ENCODE measurements at places on chromosomes 3 and 15.

- no peak for DNase-seq
Observed at GRCh38 chr15:73681063-73681462, 3.1 kb upstream of the CD276 start.

GRCh38 chr15:66622591-66623022 lies 56.8 kb upstream of the LCTL start:
- DNase-seq: no peak

DNA sequence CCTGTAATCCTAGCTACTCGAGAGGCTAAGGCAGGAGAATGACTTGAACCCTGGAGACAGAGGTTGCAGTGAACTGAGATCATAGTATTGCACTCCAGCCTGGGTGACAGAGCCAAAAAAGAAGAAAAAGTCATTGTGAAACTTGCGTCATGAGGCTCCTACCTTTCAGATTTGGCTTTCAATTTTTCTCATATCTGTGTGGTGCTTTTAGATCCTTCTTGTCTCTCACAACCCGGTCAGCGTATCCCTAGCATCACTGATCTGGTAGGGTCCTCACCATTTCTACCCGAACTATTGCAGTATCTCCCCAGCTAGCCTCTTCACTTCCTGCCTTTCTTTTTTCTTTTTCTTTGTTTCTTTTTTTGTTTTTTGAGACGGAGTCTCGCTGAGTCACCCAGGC lies 21.6 kb upstream of the GCNT3 start:
- DNase-seq: no peak

DNA sequence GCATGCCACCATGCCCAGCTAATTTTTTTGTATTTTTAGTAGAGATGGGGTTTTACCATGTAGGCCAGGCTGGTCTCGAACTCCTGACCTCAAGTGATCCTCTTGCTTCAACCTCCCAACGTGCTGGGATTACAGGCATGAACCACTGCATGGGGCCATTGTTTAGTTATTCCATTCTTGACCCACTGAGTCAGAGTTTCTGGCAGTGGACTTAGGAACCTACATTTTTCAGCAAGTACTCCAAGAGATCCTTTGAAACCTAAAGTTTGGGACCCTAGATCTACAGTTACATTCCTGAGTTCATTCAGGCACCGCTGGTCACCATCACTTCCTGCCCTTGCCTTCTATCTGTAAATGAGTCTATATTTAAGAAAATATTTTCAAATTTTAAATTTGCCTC lies 1.4 kb upstream of the TNFSF10 start:
- DNase-seq: no peak

DNA sequence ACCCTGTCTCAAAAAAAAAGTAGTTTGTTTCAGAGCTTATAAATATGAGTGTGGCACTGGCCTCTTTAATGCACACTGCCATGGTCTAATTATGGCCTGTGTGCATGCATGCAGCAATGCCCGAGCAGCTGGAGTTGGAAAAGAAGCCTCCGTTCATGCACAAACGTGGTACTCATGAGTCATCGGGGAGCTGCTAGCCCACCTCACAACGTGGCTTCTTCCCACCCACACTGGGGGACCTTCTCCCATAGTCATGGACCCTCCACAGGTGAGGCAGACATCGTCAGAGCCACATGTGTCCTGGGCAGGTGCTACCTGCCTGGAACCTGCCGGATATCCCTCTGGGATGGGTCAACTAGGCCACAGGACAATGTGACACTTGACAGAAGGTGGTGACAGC lies 66.7 kb downstream of the ATP10A start:
- DNase-seq: no peak

DNA sequence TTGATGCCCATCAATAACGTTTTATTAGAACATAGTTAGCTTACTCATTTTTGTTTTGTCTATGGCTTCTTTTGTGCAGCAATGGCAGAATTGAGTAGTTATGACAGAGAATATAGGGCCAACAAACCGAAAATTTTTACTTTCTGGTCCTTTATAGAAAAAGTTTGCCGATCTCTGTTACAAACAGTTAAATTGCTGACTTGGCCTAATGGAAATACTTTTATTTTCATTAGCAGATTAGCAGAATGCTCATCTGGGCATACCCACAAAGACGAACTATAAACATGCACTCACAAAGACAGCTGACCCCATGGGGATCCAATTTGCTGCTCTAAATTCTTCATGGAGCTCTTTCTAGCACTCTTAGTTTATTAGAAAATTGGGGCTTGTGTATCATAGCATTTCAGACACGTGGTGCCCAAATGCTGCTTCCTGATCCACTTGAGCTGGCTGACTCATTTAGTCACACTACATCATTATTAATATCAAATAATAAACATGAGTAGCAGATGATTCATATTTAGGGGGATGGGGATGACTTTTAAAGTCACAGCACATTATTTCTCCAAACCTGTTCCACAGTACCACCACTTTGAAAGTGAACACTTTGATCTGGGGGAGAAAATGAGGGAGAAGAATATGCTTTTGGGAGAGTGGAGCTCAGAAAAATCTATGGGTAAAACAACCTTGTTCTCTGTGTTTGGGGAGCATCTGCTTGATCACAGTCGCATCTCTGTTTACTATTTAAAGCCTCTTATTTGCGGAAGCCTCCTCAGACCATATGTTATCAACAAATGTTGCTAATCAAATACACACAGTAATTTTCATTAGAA lies 228.1 kb upstream of the FEZF2 start:
- DNase-seq: no peak

DNA sequence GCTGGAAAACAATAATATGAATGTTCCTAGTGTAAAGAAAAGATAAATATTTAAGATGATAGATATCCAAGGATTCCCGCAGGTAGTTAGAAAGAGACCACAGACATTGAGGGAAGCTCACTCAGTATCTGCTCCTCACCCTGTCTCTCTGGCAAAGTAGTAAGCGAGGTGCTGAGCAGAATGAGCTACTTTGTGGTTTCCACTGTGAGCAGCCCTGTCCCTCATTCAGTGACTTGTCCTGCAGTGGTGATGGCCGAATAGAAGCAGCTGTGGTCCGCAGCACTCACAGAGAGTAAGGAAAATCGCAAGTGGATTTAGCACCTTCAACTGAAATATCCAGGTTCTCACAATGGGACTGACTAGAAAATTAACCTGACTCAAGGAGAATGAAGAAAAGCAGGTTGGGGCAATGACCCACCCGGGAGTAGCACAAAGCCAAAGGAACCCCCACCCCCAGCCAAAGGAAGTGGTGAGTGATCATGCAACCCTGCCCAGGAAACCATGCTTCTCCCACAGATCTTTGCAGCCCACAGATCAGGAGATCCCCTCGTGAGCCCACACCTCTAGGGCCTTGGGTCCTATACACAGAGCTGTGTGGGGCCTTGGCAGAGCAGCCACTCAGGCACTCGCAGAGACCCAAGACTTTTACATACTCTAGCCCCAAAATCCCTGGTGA lies 21.8 kb upstream of the SLC25A38 start:
- DNase-seq: no peak

- DNase-seq: no peak
Observed at GRCh38 chr3:15977598-15978232, 179.9 kb upstream of the ANKRD28 start.

- DNase-seq: no peak
Observed at GRCh38 chr3:3191675-3192285, 12.3 kb upstream of the CRBN start.

DNA sequence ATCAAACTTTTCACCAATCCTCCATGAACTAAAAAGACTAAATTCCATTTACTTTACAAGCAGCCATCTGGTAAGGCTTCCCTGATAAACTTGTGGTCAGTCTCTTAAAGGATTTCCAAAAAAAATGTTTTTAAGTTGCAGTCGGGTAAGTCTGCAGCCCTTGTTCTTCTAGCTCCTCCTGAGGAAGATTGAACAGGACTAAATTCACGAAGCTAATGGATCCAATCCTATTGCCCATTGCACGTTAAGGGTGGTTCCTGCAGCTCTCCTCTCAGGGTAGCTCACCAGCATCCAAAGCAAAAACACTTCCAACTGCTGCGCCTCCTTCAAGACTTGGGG lies 2.8 kb downstream of the HES1 start:
- DNase-seq: no peak

GRCh38 chr15:92623435-92623834 lies 32.1 kb downstream of the FAM174B start:
- peak; percentile 96 for DNase-seq

DNA sequence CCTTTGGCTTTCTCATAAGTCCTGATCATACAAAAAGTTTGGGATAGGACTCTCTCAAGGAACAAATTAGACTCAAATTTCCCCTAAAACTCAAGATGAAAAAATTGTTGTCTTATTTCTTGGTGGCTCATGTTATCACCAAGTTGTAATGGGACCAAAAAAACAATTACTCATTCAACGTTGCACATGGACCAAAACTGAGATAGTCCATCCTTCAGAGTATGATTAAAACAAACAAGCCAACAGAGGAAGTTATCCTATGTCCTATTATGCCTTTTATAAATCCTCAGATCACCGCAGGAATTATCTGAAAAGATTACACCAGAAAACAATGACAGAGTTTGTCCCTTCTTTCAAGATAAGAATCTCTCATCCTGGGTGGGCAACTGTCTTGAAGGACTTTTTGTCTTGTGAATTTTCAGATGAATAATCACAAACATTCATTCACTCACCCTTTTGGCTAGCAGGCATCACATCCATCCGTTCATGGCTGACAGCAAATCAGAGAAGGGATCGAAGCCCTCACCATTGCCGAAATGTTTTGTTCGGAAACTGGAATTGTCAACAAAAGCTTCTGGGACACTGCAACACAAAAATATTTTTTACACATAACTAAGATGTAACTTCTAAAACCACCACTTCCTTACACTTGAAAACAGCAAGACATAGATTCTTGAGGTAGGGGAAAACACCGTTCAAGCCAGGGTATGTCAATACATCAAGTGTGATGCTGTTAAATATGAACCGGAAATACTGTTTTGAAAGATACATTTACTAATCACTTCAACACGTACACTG lies 90.4 kb downstream of the FOXP1 start:
- DNase-seq: no peak

GRCh38 chr3:174973465-174973864 lies 114.3 kb downstream of the NAALADL2 start:
- no peak for DNase-seq

DNA sequence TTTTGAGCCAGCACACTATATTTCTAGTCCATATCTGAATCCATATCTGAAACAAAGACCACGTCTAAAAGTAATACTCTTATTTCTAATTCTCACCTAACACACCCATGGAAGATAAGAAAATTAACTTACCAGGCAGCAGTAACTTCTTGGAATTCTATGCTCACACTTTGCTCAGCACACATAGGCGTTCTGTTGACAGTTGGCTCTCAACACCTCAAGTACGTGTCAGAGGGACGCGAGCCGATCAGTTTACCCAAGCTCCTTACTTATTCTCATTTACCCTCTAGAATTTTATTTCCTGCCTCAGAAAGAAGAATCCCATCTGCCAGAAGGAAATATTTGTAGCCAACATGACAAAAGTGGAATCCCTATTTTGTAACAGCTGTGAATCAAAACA lies 911.9 kb downstream of the FHIT start:
- DNase-seq: no peak

GRCh38 chr3:122589297-122589696 lies 11.8 kb downstream of the PARP15 start:
- DNase-seq: no peak

DNA sequence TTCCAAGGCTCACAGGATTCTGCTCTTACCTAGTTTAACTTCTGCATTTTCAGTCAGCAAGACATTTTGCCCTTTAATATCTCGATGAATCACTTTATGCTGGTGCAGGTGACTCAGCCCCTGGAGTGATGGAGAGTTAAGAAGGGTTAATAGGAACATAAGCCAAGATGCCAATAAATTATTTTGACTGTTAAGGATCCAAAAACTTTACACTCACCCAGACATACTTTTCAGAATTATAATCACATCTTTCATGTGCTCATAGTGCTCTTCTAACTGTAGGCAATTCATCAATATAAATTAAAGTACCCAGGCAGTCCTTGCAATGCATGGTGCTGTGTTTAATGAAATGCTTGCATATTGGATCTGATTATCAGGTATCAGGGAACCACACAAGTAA lies 164.1 kb upstream of the SLC2A2 start:
- no peak for DNase-seq

GRCh38 chr3:129505341-129505740 lies 23.1 kb upstream of the RHO start:
- peak; percentile 25 for DNase-seq

DNA sequence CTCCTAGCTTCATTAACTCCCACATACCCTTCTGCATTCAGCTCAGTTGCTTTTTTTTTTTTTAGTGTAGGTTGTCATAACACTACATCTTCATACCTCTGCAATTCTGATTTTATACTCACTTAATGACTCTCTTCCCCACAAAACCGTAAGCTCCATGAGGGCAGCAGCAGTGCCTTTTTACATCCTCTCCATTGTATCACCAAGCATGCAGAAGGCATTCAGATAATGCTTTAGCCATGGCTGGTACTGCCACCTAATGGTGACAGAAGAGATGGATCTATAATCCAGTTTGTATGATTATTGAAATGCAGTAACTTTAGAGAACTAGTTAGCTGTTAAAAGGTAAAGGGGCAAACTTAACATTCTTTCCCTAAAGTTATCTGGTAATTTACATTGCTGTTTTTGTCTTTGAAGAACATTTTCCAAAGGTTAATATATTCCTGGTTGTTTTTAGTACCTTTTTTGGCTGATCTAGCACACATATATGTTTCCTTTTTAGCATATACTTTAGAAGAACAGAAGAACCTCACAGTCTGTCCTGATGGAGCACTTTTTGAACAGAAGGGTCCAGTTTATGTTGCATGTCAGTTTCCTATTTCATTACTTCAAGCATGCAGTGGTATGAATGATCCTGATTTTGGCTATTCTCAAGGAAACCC lies 36.8 kb downstream of the ATP1B3 start:
- DNase-seq: no peak

- DNase-seq: no peak
Observed at GRCh38 chr15:59401824-59402569, 29.3 kb upstream of the MYO1E start.

GRCh38 chr3:176987901-176988650 lies 209.2 kb downstream of the TBL1XR1 start:
- no peak for DNase-seq

DNA sequence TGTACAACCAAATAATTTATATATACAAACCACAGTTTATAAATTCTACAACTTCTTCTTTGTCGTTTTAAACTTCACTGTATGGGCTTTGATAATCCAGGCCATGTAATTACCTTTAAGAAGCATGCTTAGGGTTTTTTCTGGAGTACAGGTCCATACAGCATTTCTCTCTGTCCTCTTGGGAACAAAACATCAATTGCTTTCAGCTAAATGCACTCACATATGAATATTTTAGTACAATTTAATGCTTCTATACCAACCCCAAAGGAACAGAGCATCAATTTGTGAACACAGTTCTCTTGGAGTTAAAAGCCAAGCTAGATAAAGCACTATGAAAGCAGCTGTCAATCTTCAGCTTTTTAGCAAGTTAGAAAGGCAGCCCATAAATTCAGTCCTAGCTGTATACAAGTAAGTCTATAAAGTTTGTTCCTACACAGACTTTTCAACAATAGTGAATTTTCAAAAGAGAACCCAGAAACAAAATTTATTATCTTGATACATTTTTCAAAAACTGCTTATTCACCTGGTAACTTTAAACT lies 66.1 kb downstream of the ETFA start:
- no peak for DNase-seq

GRCh38 chr15:92097474-92098178 lies 244.1 kb downstream of the SLCO3A1 start:
- peak; percentile 49 for DNase-seq

- no peak for DNase-seq
Observed at GRCh38 chr15:38707802-38708671, 143.4 kb upstream of the RASGRP1 start.

- no peak for DNase-seq
Observed at GRCh38 chr15:78358102-78358870, 18.1 kb downstream of the CRABP1 start.
